Hepatic stellate cell (primary cell): ENCODE measurements at places on chromosomes 4 and X.

DNA sequence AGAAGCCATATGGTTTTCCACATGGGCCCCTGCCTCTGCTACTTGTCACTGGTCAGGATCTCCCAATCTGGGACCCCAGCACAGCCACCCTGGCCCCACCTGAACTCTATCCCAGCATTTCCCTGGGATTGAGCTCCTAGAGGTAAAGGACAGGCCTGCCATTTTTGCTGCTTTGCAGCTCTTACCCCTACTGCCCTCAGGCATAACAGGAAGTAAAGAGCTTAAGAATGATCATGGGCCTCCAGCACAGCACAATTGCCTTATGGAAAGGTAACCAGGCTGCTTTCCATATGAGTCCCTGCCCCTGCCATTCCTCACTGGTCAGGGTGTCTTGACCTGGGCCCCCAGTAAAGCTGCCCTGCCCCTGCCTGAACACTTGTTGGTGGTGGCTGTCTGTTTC lies 254.9 kb upstream of the ZCCHC13 start:
- no peak for DNase-seq

DNA sequence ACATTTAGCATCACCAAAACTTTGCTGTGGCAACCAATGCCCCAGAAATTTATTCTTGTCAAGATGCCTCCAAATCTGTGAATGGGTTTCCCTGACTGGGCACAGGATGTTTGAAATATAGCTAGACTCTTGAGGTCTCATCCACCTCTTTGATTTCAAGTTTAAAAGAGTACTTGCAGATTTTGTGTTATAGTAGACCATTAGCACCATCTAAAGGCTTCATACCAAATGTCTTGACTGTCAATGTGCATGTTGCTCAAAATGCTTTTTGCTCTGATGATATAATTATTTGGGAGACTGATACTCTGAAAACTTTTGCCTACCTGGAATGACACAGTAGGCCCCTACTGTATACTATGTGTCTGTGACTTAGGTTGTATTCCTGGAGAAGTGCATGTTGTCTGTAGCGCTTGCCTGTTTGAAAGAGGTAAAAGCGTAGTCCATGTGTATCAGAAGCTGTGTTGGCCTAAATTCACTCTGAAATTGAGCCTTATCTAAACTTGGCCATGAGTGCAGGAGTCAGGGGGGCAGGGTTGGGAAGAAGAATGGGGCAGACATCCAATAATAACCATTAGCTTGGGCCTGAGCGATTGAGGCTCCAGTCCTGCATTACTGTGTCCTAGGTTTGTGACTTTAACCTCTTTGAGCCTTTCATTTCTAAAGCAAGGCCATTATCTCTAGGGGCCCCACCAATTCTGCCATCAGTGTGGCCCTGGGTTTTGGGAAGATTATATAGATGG lies 33.8 kb downstream of the NDP start:
- no peak for DNase-seq

DNA sequence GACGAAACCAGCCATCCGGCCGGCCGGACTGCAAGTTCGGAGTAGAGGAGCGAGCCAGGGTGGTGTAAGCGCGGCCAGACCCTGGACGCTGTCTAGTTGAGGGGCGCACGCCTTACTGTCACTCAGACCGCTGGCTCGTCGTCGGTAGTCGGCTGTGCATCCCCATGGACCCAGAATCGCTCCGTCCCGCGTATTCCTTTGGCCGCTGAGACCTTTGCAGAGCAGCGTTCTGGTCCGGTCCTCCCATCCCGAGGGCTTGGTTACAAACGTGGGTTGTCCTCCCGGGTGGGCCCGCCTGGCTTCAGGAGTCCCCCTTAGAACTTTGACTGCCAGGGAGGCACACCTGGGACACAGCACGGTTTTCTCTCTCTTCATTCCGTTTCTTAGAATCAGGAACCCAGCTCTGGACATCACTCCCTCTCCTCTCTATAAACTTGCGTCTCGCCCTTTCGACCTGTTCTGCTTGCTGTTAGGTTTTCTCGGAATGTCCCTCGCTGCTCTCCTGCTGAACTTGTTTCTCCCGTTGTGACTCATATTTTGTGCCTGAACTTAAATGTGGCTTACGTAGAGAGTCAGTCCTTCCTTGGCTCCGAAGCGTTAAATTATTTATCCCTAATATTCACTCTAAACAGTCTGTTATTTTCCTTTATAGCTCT lies 672 bp downstream of the PGM2 start:
- DNase-seq = peak; percentile 45

DNA sequence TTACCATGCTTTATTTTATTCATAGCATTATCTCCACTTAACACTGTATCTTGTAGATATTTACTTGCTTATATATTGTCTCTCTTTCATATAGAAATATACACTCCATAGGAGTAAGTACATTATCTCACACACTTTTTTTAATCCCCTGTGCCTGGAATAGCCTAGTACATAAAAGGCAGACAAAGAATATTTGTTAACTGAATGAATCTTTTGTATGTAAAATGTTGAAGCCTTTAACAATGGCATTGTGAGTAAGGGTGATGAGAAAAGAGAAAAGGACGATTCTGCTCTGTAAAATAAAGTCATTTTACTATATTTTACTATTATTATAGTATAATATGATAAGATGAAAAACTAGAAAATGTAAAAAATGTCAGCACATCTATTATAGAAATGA lies 97.7 kb upstream of the PDHA2 start:
- DNase-seq = no peak

DNA sequence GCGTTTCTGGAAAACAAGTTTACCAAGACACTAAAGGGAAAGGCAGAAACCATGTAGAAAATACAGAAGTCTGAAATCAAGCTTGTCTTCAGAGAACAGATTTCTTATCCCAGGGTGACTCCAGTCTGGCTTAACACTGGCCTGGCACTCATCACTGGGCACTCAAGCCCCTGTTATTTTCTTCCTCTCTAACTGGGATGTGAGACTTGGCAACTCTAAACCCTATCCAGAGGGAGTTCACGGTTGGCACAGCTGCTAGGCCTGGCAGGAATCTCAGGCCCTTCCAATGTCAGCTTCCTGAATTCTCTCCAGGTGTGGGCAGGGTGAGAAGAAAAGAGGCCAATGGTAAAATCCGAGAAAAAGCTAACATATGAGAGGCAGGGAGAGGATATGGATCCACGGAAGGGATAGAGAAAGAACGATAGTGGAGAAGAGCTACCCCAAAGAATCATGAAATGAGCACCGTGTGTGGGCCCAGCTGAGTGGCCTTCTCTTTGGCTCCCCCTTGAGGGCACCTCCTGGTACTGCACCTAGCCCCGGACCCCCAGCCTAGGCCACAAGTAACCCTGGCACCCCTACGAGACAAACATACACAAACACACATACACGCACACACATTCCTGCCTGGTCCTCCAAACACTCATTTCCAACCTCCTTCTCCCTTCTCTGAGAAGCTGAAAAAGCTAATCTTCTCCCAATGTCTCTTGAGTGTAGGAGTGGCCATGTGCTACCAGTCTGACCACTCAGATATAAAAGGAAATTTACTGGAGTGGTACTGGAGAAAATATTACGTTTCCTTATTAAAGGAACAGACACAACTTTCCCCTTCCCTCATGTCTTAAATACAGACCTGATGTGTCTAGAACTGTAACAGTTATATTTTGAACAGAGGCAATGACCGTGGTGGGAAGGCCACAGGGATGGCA lies 16.6 kb upstream of the PTCHD1 start:
- DNase-seq = peak; percentile 21

DNA sequence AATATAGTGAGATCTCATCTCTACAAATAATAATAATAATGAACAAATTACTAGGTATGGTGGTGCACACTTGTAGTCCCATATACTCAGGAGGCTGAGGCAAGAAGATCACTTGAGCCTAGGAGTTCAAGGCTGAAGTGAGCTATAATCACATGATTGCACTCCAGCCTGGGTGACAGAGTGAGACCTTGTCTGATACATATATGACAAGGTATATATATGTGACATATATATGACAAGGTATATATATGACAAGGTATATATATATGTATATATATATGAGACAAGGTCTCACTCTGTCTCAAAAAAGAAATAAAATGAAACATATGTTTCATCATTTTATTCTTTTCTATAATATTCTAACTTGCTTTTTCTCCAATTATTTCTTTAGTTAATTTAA lies 278.1 kb upstream of the TET2 start:
- no peak for DNase-seq

DNA sequence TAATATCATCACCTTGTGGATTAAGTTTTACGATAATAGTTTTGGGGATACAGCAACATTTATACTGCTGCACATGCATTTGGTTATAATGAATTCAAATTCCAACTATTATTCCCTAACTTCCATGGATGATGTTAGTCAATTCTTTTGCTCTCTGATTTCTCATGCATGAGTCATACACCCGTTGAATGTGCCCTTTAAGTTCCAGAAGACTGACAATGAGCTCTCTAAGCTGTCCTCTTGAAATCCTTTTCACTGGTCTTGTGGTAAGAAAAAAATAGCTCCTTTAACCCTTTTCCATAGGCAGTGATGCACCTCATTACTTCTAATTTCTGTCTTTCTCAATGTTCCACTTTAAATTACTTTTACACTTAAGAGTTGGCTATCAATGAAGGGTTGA lies 1095.2 kb upstream of the POU3F4 start:
- DNase-seq = no peak

- DNase-seq = no peak
Observed at GRCh38 chr4:35966566-35966965, 277.7 kb downstream of the ARAP2 start.

DNA sequence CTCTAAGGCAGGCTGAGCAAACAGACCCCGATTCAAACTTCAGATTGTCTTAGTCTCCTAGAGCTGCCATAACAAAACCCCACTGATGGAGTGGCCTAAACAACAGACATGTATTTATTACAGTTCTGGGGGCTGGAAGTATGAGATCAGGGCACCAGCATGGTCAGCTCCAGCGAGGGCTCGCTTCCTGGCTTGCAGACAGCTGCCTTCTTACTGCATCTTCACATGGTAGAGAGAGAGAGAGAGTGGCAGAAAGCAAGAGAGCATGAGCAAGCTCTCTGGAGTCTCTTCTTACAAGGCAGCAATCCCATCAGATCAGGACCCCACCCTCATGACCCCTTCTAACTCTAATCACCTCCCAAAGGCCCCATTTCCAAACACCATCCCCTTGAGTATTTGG lies 22.3 kb upstream of the SORCS2 start:
- no peak for DNase-seq

DNA sequence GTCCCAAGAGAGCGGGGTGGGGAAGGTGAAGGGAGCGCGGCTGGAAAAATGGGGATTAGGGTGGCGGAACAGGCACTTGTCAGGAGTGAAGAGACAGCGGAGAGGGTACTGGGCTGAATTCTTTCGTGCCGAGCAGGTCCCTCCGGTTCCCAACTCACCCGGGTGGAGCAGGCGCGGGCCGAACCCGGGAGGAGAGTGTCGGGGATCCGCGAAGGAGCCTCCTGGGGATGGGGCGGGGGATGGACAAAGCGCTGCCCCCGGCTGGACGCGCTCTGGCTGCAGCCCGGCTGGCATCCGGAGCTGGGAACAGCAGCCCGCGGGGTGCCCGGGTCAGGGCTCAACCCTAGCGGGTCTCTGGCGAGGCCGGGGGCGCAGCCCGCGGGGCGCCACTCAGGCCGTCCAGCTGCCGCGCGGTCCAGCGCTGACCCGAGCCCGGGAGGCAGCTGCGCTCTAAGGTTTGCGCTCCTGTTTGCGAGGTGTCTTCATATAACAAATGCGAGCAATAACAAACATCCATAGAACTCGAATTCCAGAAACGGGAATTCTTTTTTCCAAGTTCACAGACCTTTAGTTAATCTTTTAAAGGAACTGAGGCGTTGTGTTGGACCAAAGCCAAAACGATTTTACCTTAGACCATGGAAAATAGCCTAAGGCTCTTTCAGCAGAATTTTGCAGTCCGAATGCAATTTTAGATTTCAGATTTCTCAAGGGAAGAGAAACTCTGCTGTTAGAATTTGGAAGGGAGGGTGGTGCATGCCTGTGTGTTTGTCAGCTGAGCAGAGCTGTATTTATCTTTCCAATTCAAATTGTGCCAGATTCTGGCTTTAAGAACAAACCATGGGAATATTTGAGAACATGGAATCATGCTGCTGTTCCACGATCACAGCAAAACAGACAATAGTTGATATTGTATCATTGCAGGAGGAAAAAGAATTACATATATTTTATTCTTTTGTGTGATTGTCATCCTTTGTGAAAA lies 744 bp downstream of the NPY5R start:
- DNase-seq = peak; percentile 5

DNA sequence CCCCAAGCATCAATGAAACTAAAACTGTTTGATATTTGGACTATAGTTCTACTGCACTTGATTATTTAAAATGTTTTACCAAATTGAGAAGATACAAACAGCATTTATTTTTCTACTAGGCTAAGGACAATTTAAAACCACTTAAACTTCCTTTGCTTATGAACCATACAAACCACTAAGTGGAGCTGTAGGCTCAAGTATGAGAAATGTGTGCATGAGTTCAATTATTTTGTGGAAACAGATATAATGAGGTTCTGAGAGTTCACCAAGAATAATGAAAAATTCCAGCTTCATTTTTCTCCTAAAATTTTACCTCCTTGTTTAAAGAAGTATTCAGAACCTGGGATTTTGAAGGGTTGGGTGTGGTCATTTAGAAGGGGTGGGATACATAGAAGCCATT lies 63.1 kb downstream of the SERPINA7 start:
- DNase-seq = no peak

GRCh38 chr4:92381616-92382015 lies 77.8 kb downstream of the GRID2 start:
- no peak for DNase-seq

- DNase-seq = no peak
Observed at GRCh38 chr4:152117933-152118507, 357.2 kb upstream of the GATB start.
